Stimulated activated memory B cell treated with anti-CD40 and anti-IgM and Interleukin-4, amounts not matched to agents 10 μg/mL and 1 μg/mL and 100 μg/mL, for 72 hours (primary cell): ENCODE measurements at places on chromosomes 5 and 9.

DNA sequence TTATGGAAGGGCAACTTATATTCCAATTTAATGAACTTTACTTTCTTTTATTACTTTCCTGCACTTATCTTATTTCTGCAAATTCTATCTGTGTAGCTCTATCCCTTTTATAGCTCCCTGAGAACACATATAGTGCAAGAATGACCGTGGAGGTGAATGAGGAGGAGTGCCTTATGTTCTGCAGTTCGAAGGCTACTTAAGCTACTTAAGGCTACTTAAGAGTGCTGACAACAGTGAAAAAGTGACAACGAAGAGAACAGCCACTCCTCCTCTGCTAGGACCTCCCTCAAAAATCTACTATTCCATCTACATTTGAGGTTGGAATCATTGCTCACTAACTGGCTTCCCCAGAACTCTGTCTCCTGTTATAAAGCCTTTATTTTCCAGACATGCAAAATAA, 1365.7 kb upstream of the C9orf72 start:
- no peak for ATAC-seq

DNA sequence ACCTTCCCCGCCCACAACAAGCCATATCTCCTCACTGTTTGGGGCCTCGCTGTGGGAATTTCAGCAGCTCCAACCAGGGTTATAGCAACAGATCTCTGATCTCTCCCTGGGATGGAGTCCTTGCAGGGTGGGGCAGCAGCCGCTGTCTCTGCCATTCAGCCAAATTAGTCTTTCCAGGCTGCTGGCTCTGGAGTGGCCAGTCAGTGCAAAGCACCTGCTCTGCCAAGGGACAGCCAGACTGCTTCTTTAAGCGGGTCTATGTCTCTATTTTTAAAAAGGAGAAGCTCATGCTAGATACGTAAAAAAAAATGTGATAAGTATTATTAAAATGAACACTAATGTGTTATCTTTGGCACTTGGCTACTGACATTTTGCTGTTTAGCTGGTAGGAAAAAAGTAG, 380.2 kb downstream of the CDH10 start:
- no peak for ATAC-seq

DNA sequence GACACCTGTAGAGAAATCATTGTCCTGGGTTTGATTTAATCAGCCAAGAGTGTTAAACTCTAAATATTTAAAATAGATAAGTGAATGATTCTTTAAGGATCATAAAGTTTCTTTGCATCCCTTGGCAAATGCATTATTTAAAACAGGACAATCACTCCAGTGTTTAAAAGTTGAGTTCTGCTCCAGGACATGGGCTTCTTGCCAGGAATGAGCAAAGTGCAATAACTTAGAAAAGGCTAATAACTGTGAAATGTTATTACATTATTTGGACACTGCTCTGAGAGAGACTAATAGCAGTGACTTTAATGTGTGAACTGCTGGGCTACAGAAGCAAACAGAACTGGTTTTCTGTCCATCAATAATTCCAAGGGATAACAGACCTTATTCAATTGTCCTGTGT, 283.3 kb downstream of the GABRB2 start:
- no peak for ATAC-seq

- no peak for ATAC-seq
Observed at GRCh38 chr9:105978336-105978735, 284.0 kb downstream of the TMEM38B start.

DNA sequence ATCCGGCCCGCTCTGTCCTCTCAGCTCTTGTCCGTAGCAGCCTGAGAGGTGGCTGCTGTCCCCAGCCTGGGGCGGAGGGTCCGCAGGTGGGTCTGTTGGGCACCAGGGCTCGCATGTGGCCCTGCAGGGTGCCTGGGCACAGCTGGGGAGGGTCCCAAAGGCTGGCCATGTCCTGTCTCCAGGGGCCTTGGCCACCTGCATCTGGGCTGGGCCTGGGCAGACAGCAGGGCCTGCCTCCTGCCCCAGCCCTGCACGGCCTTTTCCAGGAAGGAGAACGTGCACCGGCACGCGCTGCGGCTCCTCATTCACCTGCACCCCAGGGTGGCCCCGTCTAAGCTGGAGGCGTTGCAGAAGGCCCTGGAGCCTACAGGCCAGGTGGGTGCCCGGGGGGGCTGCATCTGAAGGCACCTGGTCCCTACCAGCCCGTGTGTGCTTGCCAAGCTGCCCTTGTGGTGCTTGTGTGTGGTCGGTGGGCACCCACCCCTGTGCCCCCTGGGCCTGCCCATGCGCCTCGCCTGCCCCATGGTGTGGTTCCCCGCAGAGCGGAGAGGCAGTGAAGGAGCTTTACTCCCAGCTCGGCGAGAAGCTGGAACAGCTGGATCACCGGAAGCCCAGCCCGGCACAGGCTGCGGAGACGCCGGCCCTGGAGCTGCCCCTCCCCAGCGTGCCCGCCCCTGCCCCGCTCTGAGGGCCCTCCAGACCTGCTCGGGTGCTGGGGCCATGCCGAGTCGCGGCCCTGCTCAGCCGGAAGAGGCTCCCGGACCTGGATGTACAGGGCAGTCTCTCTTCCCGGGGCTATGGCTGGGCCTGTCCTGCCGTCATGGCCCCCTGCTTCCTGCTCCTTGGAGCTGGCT, 5.1 kb upstream of the TOR4A start:
- ATAC-seq = no peak

DNA sequence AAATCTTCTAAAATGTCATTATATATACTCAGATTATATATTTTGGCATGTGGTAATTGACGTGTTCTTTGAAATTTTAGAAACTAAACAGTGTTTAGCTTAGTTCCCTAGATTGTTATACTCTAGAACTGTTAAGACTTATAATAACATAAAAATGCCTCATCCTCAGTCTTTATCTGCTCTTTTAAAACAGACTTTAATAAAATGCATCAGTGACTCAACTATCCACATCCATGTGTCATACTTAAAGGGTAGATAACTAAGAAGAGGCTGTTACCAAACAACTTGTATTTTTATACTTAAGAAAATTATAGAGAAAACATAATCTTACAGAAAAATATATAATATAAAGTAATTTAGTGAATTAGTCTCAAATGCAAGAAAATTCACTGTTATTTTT, 15.2 kb downstream of the NFIL3 start:
- no peak for ATAC-seq

- no peak for ATAC-seq
Observed at GRCh38 chr5:20286512-20286911, 298.5 kb upstream of the CDH18 start.

DNA sequence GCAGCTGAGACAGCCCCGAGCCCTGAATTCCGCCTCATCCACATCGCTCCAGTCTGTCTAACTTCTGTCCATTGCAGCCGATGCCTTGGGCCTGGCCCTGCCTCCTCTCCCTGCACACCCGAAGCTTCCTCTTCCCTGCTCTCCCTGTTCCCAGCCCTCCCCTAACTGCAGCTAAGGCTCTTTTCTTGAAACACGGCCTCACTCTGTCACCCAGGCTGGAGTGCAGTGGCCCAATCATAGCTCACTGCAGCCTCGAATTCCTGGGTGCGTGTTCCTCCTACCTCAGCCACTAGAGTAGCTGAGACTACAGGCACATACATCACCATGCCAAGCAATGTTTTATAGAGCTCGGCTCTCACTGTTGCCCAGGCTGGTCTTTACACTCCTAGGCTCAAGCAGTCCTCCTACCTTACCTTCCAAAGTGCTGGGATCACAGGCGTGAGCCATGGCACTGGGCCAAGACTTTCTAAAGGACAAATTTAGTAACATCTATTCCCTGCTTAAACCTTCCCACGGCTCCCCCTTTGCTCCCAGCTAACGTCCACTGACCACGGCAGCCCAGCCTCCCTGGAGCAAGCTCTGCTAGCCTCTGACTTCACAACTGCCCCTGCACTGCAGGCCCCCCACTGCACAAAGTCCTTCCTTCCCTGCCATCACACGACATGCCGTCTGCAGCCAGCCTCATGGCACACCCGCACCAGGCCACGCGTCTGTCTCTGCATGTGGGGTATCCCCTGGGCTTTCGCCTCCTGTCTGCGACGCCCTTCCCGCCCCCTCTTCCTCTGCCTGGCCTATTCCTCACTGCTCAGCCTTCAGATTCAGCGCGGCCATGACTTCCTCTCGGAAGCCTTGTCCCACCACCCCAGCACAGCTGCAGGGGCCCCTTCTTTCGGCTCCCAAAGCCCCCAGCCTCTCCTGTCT, 28.6 kb downstream of the LAMC3 start:
- no peak for ATAC-seq

DNA sequence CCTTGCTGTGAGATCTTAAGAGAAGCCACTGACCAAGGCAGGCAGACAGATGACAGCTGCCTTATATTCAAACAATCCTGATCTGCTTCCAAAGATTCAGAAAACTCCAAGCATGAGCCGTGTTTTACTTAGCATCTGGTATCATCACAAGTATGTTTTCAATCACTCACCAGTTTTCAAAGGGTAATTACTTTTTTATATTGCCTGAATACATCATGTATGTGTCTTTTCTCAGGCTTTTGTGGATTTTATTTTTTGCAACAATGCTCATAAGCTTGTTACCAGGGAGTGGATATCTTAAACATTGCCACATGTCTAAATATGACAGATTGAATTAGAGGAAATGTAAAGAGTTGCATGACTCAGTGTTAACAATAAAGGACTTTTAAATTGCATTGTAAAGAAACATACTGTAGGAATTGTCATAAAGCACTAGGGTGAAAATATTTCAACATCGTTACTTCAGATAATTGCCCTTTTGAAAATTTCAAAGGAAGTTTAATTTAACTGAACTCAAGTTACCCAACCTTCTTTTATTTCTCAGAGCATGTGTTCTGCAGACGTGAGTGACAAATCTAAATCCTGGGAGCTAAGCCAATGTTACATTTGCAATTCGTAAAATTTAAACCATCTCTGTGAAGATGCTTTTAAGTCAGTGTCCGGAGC, 326.1 kb downstream of the PLK2 start:
- ATAC-seq = no peak

GRCh38 chr9:32728181-32728580, 55.2 kb upstream of the TMEM215 start:
- no peak for ATAC-seq

GRCh38 chr5:96565582-96566265, 96.5 kb upstream of the CAST start:
- no peak for ATAC-seq

- ATAC-seq = no peak
Observed at GRCh38 chr9:136840877-136841645, 1.2 kb upstream of the AJM1 start.

DNA sequence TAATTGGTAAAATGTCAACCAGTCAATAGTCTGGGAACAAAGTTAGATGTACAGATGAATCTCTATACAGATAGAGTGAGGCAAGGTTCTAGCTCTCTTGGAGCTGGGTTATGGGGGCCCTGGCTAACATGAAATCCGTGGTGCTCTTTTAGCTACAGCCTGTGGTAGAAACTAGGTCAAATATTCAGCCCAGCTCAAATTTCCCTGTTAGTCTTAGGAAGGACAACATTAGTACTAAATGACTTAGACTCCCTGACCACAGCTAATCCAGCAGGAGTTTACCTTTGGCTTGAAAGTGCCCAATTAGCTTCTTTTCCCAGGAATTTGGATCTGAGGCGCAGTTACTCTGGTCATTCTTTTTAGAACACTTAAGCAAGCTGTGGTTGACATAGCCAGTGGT, 170.5 kb downstream of the DMRTA1 start:
- ATAC-seq = no peak

DNA sequence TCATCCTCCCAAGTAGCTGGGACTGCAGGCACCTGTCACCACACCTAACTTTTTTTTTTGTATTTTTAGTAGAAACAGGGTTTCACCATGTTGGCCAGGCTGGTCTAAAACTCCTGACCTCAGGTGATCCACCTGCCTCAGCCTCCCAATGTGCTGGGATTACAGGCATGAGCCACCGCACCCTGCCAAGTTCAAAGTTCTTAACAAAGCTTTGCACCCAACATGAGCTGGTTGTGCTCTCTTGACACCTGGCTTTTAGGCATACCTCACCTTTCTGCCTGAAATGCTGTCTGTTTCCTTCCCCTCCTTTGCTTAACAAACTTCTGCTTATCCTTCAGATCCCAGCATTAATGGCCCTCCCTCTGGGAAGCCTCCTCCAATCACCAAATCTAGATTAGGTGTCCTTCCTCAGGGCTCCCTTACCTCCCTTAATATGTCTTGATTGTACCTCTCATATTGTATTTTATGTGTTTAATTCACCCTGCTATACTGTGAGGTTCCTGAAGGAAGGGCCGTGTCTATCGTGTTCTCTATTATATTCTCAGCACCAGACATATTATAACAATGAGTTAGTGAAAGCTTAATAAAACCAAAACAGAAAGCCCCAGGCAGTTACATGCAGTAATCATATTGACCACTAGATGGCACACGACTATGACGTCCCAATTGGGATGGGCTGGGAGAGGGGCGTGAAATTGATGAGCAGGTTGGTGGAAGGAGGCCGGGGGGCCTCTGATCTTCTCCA, 62.9 kb upstream of the PPARGC1B start:
- ATAC-seq = peak; percentile 55

- ATAC-seq = no peak
Observed at GRCh38 chr9:71210326-71210725, 88.9 kb upstream of the TRPM3 start.

GRCh38 chr9:112361601-112362000, 18.3 kb upstream of the HSDL2 start:
- peak; percentile 48 for ATAC-seq

DNA sequence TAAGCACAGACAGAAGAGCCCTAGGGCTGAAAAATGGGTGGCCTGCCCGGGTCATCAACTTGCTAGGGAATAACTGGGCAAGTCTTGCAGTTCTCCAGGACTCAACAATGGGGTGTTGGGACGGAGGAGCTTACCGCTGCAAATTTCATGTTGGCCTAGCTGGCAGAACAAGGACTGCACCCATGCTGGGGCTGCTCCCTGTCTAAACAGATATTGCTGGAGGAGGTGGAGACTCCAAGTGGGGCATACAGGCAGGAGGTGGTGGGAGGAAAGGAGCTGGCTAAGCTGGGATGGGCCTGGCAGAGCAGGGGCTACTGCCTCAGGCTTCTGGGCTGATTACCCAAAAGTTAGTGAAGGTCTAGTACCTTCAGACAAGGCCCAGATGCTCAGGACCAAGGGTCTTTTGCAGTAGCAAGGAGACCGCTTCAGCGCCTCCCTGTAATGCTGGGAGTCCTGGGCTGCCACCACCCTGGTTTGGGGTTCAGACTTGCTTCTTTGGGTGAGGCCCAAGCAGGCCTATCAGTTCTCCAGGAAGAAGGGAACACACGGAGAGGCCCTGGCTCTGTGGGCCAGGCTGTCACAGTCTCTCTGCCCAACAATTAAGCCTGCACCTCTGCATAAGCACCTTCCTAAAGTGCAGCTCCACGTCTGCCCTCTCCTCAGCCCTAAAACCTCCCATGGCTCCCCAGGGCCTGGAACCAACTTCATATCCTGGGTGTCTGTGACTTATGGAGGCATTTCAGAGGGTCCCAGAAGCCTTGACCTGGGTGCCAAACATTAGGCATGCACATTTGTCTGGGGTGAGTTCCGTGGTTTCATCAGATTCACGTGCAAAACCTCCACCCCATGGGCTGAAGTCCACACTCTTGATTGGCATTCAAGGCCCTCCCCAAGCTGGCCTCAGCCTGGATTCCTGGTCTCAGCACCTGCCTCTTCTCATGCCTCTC, 24.2 kb upstream of the KIF12 start:
- no peak for ATAC-seq

GRCh38 chr5:54135042-54135441, 175.3 kb downstream of the ARL15 start:
- ATAC-seq = no peak
